ENCODE measurements at places on chromosomes 1 and 21.

DNA sequence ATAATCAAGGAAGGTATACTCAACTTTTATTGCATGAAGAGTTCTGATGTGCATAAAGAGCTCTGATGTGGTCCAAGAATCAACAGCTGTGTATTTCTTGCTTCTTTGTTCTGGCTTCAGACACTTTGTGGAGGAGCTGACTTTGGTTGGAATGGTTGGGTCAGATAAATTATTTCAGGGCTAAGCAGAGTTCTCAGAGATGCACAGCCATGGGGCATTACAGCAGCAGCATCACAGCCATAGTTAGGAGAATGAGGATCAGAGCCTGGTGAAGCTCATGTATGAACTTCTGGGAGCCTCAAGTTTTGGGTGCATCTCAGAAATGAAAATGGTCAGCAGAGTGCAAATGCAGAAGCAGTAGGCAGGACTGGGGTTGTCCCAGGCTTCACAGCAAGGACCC lies 267.4 kb upstream of the RUNX1 start:
- DNase-seq, result no peak

- no peak for DNase-seq
Observed at GRCh38 chr1:205914155-205914507, 29.1 kb downstream of the SLC26A9 start.

- DNase-seq, result no peak
Observed at GRCh38 chr1:38783640-38784229, 75.8 kb downstream of the RRAGC start.

- no peak for DNase-seq
Observed at GRCh38 chr1:42937836-42938644, 20.6 kb downstream of the SLC2A1 start.

DNA sequence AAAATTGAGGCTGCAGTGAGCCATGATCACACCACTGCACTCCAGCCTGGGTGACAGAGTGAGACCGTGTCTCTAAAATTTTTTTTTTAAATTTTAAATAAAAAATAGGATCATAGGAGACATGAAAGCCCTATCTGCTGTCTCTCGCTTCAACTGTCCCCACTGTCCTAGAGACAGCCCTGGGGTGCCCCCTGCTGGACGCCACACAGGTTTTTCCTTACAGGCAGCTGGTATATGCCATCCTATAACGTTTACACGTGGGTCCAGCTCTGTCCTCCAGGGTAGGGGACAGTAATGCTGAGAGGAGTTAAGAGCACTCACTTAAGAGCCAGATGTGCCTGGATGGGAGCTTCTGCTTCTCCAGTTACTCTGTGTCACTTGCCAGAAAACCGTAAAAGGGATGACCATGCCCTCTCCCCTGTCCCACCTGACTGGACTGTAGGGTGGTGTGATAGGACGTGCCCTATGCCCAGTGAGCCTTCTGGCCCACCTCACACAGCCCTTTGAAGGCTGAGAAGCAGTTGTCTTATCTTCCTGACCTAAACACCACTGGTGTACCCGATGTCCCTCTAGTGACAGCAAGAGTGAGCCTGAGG lies 8.5 kb downstream of the FBXO2 start:
- DNase-seq, result peak; percentile 37

DNA sequence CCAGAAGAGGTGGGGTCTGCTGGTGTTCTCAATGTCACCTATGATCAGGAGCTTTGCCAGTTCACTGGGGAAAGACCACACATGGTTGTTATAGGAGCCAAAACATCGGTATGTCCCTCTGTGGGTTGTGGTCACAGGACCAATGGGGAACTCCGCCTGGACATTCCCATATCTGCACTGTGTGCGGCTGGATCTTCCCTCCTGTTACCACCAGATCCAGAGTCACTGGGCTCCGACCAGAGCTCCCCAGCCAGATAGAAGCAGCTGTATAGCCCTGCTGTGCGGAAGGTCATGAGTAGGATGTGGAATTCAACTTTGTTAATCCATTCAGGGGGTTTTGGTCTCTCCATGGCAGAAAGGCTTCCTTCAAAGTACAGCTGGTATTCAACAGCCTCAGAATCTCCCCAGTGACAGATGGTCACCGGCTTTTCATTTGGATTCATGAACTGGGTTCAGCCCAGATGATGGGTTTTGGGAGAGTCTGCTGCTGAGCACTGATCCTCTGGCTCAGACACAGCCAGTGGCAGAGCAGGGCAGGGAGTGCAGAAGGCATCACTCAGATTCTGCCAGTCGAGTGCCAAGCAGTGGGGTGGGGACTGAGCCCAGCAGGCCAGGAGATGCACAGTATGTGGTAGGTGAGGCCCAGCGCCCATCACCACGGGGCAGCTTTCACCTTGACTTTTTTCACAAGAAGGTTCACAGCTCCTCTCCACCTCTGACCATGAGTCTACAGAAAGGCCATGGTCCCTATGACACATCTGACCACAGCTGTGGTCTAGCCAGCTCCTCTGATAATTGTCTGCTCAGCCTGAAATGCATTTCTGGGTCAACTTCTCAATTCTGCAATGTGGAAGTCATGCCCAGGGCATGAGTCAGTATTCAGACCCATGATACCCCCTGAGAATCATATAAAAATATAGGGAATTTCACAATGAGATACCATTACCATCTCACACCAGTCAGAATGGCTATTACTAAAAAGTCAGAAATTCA lies 2.9 kb upstream of the SHCBP1L start:
- peak; percentile 33 for DNase-seq

DNA sequence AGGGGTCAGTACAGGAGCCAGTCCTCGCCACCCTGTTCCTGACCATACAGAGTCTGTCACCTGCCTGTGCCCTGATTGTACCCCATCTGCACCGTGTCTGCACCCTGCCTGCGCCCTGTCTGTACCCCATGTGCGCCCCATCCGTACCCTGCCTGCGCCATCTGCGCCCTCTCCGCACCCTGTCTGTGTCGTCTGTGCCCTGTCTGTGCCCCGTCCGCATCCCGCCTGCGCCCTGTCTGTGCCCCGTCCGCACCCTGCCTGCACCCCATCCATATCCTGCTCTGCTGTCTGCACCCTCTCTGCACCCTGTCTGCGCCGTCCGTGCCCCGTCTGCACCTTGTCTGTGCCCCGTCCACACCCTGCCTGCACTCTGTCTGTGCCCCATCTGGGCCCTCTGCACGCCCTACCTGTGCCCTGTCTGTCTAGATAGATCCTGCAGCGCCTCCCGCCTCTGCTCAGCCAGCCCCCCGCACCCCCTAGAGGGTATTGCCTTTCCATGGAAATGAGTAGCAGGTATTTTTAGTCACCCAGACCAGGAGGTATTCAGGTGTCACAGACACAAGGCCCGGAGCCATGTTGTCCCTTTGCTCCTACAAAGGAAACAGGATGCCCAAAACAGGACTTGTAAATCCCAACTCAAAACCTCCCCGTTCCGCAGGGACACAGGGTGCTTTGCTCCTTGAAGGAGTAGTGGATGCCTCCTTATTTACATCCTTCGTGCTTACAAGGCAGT lies 7.7 kb upstream of the NPHP4 start:
- DNase-seq, result no peak

GRCh38 chr1:244322181-244322580 lies 129.5 kb downstream of the ADSS2 start:
- no peak for DNase-seq

DNA sequence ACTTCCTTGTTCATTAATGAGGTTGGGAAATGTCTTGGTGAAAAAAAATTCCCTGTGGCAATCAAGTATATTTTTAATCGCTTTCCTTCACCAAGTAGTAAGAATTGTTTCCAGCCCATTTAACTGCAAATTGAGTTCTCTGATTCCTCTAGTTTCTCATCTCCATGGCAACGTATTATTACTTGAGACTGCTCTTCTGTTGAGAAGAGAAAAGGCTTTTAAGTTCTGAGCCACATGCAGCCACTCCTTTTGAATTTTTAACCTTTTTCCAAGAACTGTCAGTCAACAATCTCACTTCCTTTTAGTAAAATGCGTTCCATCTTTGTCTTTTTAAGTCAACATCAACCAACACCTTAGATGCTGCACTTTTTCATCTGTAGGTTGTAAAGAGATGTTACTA lies 75.7 kb upstream of the KIAA1614 start:
- no peak for DNase-seq

- DNase-seq, result no peak
Observed at GRCh38 chr1:33322870-33323585, 2.1 kb upstream of the A3GALT2 start.

DNA sequence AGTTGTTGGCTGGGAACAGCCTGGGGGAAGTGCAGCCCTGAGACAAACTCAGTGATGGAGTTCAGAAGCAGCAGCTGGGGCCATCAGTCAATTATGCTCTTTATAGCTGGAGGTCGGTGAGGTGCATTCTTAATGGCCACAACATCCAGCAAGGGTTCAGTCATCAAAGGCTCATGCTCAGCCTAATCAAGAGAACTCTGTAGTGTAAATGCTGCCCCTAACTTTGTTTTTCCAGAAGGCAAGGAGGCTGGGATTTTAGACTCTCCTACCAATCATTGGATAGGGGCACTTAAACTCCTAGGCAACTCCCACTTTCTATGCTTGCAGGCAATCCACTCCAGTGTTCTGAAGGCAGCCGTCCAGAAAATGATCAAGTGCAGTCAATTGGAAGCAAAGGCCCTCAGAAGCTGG lies 15.0 kb upstream of the RGS4 start:
- DNase-seq, result no peak

DNA sequence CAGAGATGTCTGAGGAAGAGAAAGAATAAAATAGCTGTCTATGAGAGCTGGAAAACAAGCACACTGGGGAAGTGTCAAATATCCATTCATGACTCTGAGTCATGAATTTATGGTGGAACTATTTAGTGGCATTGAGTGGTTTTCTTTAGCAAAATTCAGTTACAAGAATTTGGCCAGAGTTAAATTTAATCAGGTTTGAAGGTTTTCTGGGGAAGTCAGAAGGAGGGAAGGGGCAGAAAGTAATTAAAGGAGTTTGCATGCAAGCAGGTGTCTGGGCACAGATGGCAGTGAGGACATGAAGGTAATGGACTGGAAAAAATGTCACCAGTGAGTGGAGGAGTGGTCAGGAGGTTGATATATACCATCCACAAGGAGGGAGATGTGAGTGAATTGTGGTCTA lies 121.9 kb upstream of the IVNS1ABP start:
- DNase-seq, result no peak

DNA sequence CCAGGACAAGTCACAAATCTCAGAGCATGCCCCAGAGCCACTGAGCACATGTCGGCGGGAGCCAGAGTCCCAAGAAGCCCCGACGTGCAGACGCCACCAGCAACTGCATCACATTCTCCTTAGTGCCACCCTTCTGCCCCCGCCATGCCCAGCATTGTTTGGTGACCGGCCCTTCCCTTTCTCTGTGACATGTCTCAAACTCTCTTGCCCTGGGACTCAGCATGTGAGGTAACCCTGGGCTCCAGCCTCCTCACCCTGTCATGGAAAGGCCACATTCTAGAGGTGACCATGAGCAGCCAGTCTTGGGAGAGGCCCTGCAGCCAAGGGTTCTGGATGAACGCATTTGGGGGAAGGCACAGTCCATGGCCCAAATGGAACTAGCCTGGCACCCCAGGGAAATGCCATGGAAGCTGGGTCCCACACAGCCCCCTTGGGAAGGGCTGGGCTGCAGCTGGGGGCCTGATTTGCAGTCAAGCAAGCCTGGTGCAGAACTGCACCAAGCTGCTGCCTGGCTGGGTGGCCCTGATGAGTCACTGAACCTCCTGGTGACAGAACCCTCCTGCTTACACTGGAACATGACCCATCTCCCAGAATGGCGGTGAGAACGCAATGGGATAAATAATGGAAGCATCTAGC lies 94.4 kb downstream of the ITPKB start:
- no peak for DNase-seq

DNA sequence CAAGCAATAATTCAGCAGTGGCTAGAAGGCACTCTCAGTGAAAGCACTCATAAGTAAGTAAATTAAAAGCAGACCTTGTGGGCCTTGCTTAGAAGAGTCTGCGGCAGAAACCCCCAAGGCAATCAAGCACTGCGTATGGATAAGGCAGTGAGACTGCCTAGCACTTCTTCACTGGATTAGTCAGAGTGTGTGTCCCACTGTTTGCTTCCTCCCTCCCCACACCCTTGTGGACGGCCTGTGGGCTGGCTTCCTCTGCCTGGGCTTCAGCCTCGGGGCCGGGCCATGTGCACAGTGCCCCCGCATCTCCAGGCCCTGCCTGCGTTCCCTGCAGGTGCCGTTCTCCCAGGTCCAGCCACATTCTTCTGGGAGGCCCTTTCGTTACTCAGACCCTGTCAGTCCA lies 23.8 kb downstream of the AGT start:
- no peak for DNase-seq

GRCh38 chr1:32494711-32495337 lies 30.0 kb downstream of the ZBTB8B start:
- no peak for DNase-seq

DNA sequence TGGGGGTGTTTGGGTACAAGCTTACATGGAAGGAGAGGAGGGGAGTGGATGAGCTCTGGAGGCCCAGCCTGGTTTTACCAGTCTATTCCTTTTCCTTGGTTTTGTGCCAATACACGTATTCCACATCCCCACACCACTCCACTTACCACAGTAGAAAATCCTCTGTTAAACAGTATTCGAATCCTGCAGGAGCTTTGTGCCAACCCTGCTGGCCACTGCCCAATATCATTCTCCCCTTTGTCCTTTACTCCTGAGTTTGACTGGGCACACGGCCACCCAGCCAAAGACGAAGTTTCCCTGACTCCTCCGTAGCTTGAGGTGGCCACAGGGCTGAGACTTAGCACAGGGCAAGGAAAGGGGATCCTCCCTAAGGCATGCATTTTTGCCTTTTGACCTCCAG lies 61.6 kb downstream of the TMCO4 start:
- DNase-seq, result no peak

- DNase-seq, result no peak
Observed at GRCh38 chr1:235101558-235102258, 26.9 kb downstream of the TOMM20 start.

GRCh38 chr1:161994175-161994668 lies 29.4 kb downstream of the OLFML2B start:
- DNase-seq, result no peak

DNA sequence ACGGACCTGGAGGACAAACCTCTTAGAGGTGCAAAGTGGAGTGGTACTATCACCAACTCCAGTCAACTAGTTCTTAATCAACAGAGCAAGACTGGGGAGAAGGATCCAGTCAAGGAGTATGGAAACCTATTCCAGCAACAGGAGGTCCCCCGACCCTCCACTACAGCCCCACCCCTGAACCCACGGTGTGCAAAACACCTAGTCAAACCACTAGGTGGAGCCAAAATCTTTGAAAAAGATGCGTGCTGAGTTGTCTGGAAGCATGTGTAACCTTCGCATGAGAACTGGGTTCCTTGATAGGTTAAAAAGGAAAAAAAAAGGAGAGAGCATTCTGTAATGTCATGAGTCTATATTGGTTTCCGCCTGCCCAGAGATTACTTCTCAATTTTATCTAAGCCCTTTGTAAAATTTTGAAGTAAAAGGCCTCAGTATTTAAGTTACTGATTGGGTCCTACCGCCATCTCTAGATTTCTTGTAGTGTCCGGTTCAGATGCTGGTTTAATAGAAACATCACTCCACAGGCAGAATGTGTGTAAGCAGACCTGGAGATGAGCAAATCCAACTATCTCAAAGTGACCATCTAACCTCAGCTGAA lies 81.9 kb upstream of the HAO2 start:
- no peak for DNase-seq

GRCh38 chr1:193951984-193952383 lies 765.6 kb upstream of the B3GALT2 start:
- DNase-seq, result no peak

Data from smooth muscle cell of the brain vasculature (primary cell).